Adrenal gland (tissue), 19 donors: ENCODE measurements at places on chromosomes 3 and 15.

DNA sequence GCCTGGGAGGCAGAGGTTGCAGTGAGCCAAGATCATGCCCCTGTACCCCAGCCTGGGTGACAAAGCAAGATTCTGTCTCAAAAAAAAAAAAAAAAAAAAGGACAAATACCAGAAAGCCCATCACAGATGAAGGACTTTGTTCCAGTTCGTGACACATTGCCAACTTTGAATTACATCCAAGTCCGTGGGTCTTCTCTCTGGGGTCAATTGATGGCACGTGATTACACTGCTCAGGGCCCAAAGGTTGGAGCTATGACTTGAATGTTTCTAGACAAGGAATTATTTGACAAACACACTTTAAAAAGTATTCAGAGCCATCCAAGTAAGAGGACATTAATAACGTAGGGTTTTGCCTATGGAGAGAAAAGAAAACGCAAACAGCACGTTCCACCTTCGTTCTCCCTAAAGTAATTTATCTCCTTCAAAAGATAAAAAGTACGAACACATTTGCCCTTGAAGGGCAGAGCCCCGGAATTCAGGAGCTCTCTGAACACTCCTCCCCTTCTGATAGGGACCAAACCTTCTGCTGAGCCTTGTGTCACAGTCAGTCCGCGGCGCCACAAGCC lies 31.3 kb upstream of the ST3GAL6 start:
- DNase-seq: no peak

DNA sequence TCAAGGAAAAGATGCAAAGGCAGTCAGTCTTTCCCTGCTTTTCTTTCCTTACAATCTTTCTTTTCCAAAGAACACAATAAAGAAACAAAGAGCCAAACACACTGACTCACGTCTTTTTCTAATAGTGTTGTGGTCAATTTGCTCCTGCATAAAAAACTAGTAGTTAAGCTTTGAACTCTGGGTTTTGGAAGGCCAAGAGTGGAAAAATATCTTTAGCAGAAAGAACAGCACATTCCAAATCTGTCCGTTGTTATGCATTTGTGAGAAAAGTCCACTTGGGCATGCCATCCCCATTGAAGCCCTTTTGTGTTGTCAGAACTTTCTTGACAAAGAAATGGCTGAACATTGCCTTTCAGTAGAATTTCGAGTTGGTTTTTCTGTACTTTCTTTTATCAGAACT lies 18.2 kb downstream of the COL8A1 start:
- DNase-seq: no peak

DNA sequence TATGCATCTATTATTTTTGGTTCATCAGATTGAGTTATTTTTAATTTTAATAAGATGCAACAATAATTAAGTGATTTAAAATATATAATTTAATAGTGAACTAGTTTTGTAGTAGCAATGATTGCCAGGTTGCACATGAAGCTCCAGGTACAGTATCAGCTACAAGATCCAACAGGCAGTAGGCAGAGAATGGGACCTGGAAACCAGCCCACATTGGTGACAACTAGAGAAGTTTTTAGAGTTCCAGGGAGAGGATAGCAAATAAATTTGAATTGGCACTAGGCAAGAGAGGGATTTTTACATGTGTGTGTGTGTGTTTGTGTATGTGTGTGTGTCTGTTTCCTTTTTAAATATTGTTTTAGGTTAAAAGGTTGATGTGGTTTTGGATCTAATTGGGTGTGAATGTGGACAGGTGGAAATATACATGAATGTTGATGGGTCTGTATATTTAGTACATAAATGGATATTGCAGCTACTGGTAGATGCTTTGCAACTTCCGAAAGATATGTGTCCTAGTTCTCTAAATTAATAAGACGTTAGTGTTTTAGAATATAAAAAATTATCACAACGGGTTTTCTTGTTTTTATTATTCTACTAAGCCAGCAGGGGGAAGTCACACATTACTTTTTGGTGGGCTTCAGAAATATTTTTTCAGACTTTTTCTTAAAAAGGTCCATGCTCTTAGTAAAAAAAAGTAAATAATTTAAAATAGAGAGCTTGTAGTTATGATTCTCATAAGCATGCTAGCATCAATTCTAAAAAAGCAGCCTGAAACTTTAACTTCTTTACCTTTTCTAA lies 110.1 kb upstream of the GBE1 start:
- DNase-seq: no peak

DNA sequence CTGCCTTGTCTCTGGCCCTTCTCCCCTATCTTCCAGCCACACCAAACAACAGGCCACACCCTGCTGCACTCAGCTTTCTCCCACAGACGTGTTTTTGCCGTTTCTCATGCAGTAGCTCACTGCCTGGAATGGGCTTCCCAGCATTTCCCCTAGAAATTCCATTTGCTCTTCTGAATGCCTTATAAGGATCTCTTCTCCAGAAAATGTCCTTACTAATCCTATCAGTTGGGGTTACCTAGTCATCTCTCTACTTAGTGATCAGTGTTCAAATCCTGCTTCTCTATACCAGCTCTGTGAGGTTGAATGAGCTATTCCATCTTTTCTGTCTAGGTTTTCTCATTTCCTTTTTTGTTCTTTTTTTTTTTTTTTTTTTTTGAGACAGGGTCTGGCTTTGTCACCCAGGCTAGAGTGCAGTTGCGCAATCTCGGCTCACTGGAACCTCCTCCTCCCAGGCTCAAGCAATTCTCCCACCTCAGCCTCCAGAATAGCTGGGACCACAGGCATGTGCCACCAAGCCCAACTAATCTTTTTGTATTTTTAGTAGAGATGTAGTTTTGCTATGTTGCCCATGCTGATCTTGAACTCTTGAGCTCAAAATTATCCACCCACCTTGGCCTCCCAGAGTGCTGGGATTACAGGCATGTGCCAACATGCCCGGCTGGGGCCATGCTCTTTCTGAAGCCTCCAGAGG lies 98.2 kb upstream of the CHD2 start:
- peak; percentile 59 for DNase-seq

- DNase-seq: peak; percentile 80
These were observed 163.9 kb downstream of the THSD4 start for GRCh38 chr15:71278989-71279756.

DNA sequence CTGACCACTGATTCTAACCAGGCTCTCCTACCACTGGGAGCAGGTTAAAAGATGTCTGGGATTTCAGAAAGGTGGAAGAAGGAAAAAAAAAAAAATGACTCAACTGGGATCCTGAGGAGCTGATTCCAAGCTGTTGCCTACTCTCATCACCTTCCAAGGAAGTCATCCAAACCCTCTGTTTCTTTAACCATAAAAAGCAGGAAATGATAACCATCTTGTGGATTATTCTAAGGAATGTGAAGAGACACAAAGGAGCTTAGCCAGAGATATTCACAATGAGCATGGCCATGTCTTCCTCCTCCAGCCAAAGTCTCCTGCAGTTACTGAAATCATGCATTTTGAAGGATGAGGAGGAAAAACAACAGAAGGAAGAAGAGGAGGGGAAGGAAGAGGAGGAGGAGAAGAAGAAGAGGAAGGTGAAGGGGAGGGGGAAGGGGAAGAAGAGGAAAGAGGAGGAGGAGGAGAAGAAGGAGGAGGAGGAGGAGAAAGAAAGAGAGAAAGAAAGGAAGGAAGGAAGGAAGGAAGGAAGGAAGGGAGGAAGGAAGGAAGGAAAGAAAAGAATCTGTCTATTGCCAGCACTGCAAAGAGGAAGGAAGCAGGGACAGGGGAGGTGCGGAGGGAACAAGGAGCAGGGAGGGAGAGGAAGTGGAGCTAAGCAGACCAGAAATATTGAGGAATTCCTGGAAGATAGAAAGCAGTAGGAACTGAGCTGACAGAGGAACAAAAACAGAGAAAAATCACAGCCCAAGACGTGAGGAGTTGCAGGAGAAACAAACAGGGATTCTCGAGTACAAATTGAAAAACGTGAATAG lies 229.2 kb downstream of the UACA start:
- no peak for DNase-seq
